ENCODE measurements at places on chromosomes 1 and 21.

GRCh38 chr1:33966346-33967141 is 102.7 kb downstream of the HMGB4 start:
- no peak for DNase-seq

- DNase-seq = no peak
Observed at GRCh38 chr1:30904191-30904961, 4.2 kb downstream of the SDC3 start.

GRCh38 chr1:58779059-58779754 is 4.6 kb downstream of the JUN start:
- DNase-seq = no peak

DNA sequence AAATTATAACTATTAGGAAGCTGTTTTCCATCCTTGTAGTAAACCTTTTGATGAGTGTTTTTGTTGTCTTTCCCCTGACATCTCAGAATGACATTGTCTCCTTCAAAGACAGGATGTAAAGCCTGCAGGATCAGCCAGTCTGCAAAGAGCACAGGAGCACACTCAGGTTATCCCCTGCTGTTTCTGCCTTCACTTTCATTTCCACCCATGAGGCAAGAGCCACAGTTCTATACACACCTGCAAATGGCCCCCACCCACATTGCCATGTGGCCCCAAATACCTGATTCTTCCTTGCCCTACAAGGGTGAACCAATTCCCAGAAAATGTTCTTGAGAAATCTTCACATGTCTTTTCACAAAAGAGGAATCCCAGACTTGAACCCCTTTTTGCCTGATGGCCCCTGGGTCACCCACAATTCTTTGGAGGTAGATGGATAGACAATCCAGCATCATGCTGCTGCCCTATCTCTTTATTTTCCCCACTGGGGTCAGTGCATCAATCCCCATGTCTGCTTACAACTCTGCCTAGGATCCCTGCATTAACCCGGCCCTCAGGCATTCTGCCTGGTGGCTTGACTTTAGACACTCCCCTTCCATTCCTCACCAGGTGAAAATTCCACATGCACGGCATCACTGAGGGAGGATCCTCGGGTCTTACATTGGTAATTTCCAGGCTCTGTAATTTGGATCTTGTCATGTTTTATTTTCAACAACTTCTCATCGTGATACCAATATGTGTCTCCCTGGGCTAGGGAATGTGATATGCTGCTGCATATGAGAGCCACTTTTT is 2.6 kb downstream of the FCRL3 start:
- no peak for DNase-seq

DNA sequence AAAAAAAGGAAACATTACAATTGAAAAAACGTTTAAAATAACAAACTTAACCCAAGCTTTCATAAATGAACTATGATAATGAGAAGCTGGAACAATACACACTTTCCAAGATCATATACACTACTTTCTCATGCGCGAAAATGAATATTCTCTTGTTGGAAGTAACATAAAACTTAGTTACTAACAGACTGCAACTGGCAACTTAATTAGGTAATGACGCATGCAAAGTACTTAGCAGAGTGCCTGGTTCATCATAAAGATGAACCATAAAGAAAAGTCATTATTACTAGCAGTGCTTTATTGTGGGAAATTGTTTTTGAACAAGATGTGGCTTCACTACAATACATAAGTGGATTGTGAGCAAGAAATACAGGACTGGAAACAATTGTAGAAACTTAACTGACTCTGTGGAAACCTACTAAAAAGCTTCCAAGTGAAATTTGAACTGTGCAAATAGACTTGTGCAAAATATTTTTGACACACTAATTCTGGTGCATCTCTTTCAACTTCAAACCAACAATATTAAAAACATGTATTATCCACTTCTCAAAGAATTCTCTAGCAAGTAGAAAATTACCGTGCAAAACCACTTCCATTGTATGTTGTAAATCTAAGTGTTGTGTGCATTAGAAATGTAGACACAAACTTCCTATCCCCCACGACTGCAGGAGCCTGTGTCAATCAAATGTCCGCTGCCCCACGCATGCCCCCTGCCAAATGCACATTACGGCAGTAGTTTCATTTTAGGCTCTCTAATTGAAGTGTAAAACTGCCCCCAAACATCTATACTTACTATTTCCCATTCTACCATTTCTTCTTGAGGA is 2.0 kb downstream of the ARHGAP29 start:
- DNase-seq = peak; percentile 39

Measured in cardiac fibroblast (primary cell).